ENCODE measurements at places on chromosomes 3 and 15. TPM values are rescaled to one million over a fixed set of nuclear protein-coding genes. Genes with fewer than 3 reads are reported as not detected.

The SLC6A11 gene
- total RNA-seq, result 0.49 TPM

The PLIN1 gene
- 119 TPM for total RNA-seq

The GOLGA8G gene
- total RNA-seq, result not detected

The CCR8 gene
- not detected for total RNA-seq

The LRRC31 gene
- not detected for total RNA-seq

The FBXW12 gene
- not detected for total RNA-seq

The C3orf20 gene
- total RNA-seq, result not detected

The DNAH1 gene
- 5.4 TPM for total RNA-seq

The TASOR gene
- 89.3 TPM for total RNA-seq

The PLSCR2 gene
- not detected for total RNA-seq

The HES1 gene
- 53.8 TPM for total RNA-seq

The SERPINI2 gene
- total RNA-seq, result not detected

The FBXO40 gene
- 0.59 TPM for total RNA-seq

The DISP2 gene
- total RNA-seq, result 0.79 TPM

The FGF7 gene
- total RNA-seq, result 44.2 TPM

The NDUFB4 gene
- 33.8 TPM for total RNA-seq

The CP gene
- total RNA-seq, result 1.1 TPM

The ACOX2 gene
- 15.8 TPM for total RNA-seq

The PPIB gene
- total RNA-seq, result 210 TPM

The GABRA5 gene
- total RNA-seq, result 0.39 TPM

The PDCD6IP gene
- total RNA-seq, result 114 TPM

The PLA2G4E gene
- total RNA-seq, result 33.8 TPM

The ARID3B gene
- total RNA-seq, result 4.8 TPM

Data from skin of body (tissue), 3 donors.